ENCODE measurements at places on chromosomes 4 and X. TPM values are rescaled to one million over a fixed set of nuclear protein-coding genes. Genes with fewer than 3 reads are reported as not detected.

Gene CLNK
- 0.36 TPM for polyA plus RNA-seq

Gene CNGA1
- polyA plus RNA-seq, result 2.0 TPM

Gene FRG2
- polyA plus RNA-seq, result not detected

Gene UGT2B15
- 0.63 TPM for polyA plus RNA-seq

Gene ARHGAP36
- polyA plus RNA-seq, result 0.17 TPM

Gene EDNRA
- polyA plus RNA-seq, result 108 TPM

Gene PRDX4
- polyA plus RNA-seq, result 93.7 TPM

Gene UCHL1
- polyA plus RNA-seq, result 13.2 TPM

Gene PLAC8
- polyA plus RNA-seq, result 7.5 TPM

DNA sequence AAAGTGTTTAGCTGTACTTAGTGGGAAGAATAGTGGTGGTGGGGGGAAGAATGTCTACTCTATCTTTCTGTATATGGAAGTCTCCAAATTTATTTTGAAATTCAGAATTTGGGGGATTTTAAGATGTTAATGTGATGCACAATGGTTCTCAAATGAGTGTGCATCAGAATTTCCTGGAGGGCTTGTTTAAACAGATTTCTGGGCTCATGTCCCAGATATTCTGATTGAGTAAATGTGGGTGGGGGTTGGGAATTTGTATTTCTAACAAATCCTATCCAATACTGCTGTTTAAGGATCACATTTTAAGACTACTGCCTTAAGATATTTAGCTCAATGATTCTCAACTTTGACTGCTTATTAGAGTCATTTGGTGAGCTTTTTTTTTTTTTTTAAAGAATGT lies 15.1 kb upstream of the INTS6L start:
- no peak overlapping the region for H3K4me3 ChIP-seq
- no peak overlapping the region for H3K27ac ChIP-seq
- H3K36me3 ChIP-seq, result no peaks in the 10 kb centered on the region
- DNase-seq, result peak; percentile 5

DNA sequence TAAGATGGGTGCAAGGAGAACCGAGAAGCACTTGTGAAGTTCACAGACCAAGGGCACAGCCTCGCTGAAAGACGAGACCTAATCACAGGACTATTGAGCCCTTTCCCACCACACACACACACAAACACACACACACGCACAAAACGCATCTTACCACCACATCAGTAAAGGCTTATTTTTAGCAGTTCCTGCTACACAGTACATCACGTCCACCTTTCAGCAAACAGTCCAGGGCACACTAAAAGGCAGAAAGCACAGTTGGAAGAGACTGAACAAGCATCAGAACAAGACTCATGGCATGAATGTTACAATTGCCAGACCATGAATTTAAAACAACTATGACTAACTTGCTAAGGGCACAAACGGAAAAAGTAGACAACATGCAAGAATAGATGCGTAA lies 83.6 kb upstream of the MAPK10 start:
- no peaks in the 10 kb centered on the region for H3K4me1 ChIP-seq
- H3K27ac ChIP-seq, result no peak overlapping the region
- H3K27me3 ChIP-seq, result no peaks in the 10 kb centered on the region
- no peak overlapping the region for H3K4me3 ChIP-seq
- no peaks in the 10 kb centered on the region for H3K36me3 ChIP-seq

DNA sequence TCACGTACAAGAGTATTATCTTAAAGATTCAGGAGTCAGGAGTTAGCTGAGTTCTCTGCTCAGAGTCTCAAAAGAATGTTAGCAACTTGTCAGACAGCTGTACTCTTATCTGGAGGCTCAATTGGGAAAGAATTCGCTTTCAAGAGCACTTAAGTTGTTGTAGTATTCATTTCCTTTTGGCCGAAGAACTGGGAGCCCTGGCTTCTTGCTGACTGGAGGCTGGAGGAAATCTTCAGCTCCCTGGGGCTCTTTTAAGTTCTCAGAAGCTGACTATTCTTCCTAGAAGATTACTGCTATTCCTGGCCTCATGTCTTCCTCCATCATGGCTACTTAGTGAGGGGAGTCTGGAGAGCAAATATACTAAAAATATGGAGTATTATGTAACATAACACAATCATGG lies 587.2 kb downstream of the EPHA5 start:
- no peaks in the 10 kb centered on the region for H3K4me1 ChIP-seq
- DNase-seq, result peak; percentile 30
- no peaks in the 10 kb centered on the region for H3K36me3 ChIP-seq
- H3K27me3 ChIP-seq, result no peaks in the 10 kb centered on the region
- H3K27ac ChIP-seq, result no peak overlapping the region
- H3K4me3 ChIP-seq, result no peak overlapping the region

- H3K27me3 ChIP-seq, result no peaks in the 10 kb centered on the region
- no peaks in the 10 kb centered on the region for H3K4me1 ChIP-seq
- no peak overlapping the region for H3K27ac ChIP-seq
These were observed 44.0 kb downstream of the TMEM144 start for GRCh38 chr4:158254292-158254691.

DNA sequence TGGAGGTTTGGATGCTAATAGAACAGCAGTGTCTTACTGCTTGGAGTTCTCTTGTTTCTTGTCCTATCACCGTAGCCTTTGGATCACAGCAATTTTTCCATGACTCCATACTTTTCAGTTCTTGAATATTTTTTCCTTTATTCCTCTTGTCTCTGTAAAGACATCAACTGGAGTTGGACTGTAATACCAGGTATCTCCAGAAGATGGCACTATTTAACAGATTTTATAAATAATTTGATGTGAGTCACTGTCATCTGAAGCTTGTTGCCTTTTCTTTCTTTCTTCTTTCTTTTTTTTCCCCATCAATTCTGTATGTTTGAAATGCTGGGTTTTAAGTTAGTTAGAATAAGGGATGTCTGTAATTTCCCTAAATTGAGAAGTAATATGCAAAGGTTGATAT lies 24.1 kb downstream of the HPRT1 start:
- H3K36me3 ChIP-seq, result no peaks in the 10 kb centered on the region
- H3K27me3 ChIP-seq, result no peaks in the 10 kb centered on the region
- no peak for DNase-seq
- H3K27ac ChIP-seq, result no peak overlapping the region
- H3K4me1 ChIP-seq, result no peaks in the 10 kb centered on the region

- H3K27ac ChIP-seq, result no peak overlapping the region
- no peaks in the 10 kb centered on the region for H3K4me1 ChIP-seq
- no peaks in the 10 kb centered on the region for H3K27me3 ChIP-seq
- H3K36me3 ChIP-seq, result no peaks in the 10 kb centered on the region
These were observed 9.9 kb downstream of the BCAP31 start for GRCh38 chrX:153714256-153714655.

DNA sequence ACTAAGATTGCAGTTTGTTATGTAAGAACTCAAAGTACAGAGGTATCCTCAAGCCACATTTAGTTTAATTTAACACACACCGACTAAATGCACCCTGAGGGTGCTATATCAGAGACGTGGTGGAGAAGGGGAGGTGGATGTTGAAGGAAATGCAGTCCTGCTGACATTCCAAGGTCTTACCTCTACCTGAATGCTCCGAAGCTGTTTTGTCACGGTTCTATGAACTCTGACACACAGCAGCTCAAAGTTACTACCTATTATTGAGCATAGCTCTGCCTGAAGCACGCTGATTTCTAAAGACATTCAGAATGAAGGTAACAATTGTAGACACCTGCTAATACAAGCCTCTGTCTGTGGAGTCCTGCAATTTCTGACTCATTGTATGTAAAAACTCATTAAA lies 6.7 kb downstream of the CC2D2A start:
- no peaks in the 10 kb centered on the region for H3K4me1 ChIP-seq
- no peaks in the 10 kb centered on the region for H3K36me3 ChIP-seq
- H3K27me3 ChIP-seq, result no peaks in the 10 kb centered on the region
- H3K4me3 ChIP-seq, result no peak overlapping the region
- no peak for DNase-seq
- H3K27ac ChIP-seq, result no peak overlapping the region

GRCh38 chr4:83272900-83273299 lies 11.7 kb downstream of the COQ2 start:
- no peak for DNase-seq
- no peaks in the 10 kb centered on the region for H3K27me3 ChIP-seq
- no peaks in the 10 kb centered on the region for H3K36me3 ChIP-seq

GRCh38 chrX:100829730-100830129 lies 9.5 kb downstream of the CSTF2 start:
- no peak overlapping the region for H3K27ac ChIP-seq
- H3K4me1 ChIP-seq, result no peaks in the 10 kb centered on the region
- H3K27me3 ChIP-seq, result no peaks in the 10 kb centered on the region
- no peak for DNase-seq

- no peaks in the 10 kb centered on the region for H3K27me3 ChIP-seq
- H3K4me1 ChIP-seq, result no peaks in the 10 kb centered on the region
- H3K27ac ChIP-seq, result no peak overlapping the region
- no peak overlapping the region for H3K4me3 ChIP-seq
These were observed 806.3 kb upstream of the IGFBP7 start for GRCh38 chr4:57916479-57916878.

GRCh38 chrX:39725928-39726619 lies 371.7 kb downstream of the BCOR start:
- H3K36me3 ChIP-seq, result no peaks in the 10 kb centered on the region
- H3K4me3 ChIP-seq, result no peak overlapping the region
- H3K27me3 ChIP-seq, result no peaks in the 10 kb centered on the region
- no peak overlapping the region for H3K27ac ChIP-seq
- DNase-seq, result peak; percentile 49

GRCh38 chrX:155534800-155535199 lies 76.4 kb upstream of the F8A3 start:
- no peak overlapping the region for H3K4me3 ChIP-seq
- no peaks in the 10 kb centered on the region for H3K4me1 ChIP-seq
- H3K27ac ChIP-seq, result no peak overlapping the region
- no peaks in the 10 kb centered on the region for H3K27me3 ChIP-seq
- no peak for DNase-seq
- no peaks in the 10 kb centered on the region for H3K36me3 ChIP-seq

GRCh38 chr4:7335344-7336066 lies 99.2 kb downstream of the PSAPL1 start:
- H3K27ac ChIP-seq, result no peak overlapping the region
- DNase-seq, result peak; percentile 81
- no peak overlapping the region for H3K4me3 ChIP-seq

DNA sequence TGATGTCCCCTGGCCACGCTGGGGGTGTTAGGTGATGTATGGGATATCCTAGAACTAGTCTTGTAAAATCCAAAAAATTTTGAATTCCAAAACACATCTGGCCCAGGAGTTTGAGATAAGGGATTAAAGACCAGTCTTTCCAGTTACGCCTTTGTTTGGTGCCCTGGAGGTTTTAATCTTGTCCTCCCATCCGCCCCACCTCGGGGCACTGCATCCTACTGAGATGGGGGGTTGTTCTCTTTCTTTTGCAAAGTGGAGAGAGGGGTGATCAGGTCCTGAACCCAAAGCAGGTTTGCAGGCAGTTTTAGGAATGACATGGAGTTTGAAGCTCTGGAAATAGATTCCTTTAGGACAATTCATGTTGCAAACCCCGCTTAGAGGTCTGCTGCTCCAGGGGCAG lies 1.8 kb downstream of the SUV39H1 start:
- no peak overlapping the region for H3K27ac ChIP-seq
- no peak for DNase-seq
- no peaks in the 10 kb centered on the region for H3K27me3 ChIP-seq
- peaks cover 5% of the 10 kb centered on the region for H3K4me1 ChIP-seq
- H3K4me3 ChIP-seq, result no peak overlapping the region

- H3K36me3 ChIP-seq, result no peaks in the 10 kb centered on the region
- no peaks in the 10 kb centered on the region for H3K4me1 ChIP-seq
- H3K27me3 ChIP-seq, result no peaks in the 10 kb centered on the region
- DNase-seq, result no peak
These were observed 181.6 kb downstream of the PCDH7 start for GRCh38 chr4:30901461-30902451.

DNA sequence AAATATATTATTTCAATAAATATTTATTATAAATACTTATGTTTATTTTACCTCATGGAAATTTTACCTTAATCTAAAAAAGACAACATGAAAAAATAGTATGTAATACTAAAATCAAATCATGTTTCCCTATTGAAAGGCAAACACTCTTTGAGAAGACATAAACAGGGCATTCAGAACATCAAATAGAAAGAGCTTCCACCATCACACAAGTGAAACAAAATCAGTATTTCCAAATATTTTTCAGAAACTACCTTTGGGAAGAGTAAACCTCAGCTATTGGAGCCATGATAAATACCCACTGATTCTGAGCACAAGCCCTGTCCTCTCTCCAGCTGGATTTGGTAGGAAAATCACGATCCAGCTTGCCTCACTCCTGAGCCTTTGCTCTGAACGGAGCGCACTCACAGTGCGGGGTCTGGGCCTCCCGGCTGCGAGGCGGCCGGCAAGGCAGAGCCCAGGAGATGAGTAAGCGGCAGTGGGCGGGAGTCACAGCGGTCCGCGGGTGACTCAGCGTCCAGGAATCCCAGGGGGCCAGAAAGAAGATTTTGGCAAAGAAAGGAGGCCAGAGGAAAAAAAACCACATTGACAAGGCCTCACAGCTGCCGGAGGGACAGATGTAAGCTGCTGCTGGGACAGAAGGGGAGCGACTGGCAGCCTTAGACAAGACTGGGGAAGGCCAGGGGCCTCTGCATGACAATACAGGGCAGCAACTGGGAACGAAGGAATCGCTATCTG lies 14.7 kb upstream of the ANXA5 start:
- peaks cover 20% of the 10 kb centered on the region for H3K27me3 ChIP-seq
- no peak overlapping the region for H3K4me3 ChIP-seq
- peaks cover 11% of the 10 kb centered on the region for H3K4me1 ChIP-seq
- DNase-seq, result peak; percentile 88
- H3K36me3 ChIP-seq, result no peaks in the 10 kb centered on the region
- H3K27ac ChIP-seq, result peak overlapping the region; percentile 29

DNA sequence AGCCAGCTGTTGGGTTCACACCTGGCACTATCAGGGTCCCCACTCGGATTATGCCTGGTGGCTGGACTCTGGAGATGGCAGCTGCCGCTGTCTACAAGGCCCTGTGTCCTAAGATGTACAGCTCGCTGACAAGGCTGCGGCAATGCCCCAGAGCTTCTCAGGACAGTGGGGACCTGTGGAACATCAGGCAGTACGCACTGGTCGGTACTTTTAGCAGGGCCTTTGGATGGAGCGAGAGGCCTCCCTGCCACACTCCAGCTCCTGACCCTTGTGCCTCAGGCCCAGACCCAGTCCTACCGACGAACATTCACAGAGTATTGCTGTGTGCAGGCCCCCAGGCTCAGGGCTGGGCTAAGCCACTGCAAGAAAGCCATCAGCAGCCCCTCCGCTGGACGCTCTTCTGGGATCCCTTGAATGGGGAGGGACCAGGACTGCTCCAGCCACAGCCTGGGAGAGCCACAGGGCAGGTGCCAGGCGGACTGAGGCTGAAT lies 45.7 kb upstream of the HMX1 start:
- DNase-seq, result no peak
- no peak overlapping the region for H3K4me3 ChIP-seq
- H3K27ac ChIP-seq, result no peak overlapping the region
- H3K4me1 ChIP-seq, result no peaks in the 10 kb centered on the region
- peaks cover 67% of the 10 kb centered on the region for H3K27me3 ChIP-seq
- no peaks in the 10 kb centered on the region for H3K36me3 ChIP-seq

GRCh38 chr4:64883087-64883807 lies 474.0 kb upstream of the TECRL start:
- DNase-seq, result no peak
- no peaks in the 10 kb centered on the region for H3K4me1 ChIP-seq
- H3K4me3 ChIP-seq, result no peak overlapping the region
- no peak overlapping the region for H3K27ac ChIP-seq

- no peak overlapping the region for H3K27ac ChIP-seq
- H3K36me3 ChIP-seq, result no peaks in the 10 kb centered on the region
These were observed 161.2 kb upstream of the BCOR start for GRCh38 chrX:40258909-40259308.
